ENCODE measurements at places on chromosomes 3 and 15.

DNA sequence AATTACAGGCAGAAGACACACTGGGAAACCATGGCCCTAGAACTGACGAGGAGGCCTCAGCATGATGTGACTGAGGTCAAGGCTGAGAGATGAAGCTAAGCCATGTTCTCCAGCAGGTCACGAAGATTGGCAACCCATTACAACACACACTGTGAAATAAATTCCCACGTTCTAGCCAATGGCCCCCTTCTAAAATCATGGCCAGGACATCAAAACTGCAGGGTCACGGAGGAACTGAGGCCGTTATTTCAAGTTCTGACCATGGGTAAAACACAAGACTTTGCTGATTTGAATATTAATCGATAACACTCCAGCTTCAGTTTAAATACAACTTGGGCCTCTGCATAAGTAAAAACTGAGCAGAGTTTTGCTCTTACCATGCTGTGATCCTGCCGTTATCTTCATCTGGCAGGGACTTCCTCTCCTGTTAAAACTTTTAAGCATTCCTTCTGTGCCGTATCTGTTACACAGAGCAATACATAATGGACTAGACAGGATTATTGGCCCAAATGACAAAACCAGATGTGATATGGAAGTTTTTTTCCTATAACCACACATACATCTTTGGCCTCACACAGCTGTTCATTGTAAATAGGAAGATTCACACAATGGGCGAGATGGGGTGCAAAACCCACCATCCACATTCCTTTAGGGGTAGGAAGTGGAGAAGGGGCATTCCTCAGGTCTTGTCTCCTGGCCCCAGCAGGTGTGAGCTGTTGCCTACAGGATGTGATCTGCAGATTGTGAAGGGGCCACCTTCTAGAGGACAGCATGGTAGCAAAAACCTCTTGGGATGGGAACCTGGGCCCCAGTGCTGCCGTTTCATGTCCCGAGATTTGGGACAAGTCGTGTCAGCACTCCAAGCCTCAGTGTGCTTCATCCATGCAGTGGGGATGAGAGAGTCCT lies 207.4 kb downstream of the OPA1 start:
- no peak for DNase-seq

- no peak for DNase-seq
Measured at GRCh38 chr15:46297766-46298165, 662.9 kb downstream of the SQOR start.

DNA sequence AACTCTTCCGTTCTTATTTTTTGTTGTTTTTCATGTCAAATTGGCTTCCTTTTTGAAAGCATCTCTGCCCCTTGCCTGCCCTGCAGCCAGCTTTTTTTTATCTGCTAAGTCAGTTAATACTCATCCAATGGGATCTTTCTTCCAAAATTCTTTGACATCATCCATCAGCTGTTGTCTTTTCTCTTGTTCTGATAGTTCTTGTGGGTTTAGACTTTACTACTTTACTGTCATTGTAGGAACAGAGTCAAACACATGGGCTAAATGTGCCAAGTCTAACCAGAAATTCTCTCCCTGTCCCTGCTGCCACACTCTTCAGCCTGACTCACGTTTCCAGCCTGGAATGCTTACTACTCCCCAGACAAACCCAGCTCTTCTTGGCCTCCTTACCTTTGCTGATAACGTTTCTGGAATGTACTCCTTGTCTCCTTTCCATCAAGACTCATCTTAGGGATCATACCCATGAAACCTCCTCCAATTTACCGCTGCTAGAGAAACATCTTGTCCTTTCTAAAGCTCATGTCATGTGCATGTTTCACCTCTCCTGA lies 10.7 kb upstream of the VPS8 start:
- no peak for DNase-seq

DNA sequence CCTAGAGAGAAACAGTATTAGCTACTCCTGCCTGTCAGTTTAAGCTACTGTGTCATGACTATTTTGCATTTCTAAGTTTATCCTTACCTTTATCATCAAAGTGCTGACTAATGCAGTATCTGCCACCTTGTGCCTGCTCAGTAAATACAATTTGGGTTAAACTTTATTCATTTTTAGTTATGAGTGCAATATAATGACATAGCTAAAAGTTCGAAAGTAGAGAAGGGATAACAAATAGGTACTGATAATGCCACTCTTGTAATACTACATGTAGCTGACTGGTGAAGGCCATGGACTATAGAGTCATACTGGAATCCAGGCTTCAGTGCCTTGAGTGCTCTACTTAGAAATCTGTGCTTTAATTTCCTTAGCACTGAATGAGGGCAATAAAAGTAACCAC lies 480.8 kb upstream of the TPRG1 start:
- DNase-seq, result no peak

DNA sequence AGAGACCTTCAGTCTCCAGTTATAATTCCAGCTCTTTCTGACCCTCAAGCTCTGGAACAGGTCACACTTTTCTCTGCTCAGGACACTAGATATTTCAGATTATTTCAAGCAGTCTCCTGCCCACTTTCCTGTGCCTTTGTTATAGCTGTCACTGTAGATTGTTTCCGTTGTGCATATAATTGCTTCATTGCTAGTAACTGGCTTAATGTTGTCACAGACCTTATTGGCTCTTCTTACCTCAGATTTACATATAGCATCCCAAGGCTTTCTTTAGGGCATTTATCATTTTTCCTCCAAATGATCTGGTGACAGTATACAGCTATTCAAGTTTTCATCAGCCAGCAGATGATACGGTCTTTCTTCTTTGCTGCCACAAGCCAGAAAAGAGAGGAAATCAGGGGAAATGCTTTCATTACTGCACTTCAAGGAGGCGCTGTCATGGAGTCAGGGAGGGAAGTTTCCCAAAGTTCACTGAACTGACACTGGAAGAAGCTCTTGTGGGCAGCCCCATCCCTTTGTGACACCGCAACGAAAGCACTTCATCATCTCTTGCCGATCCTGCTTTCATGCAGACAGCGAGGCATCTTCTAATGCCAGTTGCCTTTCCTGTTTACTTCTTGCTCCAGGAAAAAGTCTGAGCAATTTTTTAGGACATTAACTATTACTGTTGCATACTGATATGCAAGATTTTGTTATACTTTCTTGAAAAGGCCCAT lies 181.9 kb downstream of the CDIN1 start:
- DNase-seq, result no peak

DNA sequence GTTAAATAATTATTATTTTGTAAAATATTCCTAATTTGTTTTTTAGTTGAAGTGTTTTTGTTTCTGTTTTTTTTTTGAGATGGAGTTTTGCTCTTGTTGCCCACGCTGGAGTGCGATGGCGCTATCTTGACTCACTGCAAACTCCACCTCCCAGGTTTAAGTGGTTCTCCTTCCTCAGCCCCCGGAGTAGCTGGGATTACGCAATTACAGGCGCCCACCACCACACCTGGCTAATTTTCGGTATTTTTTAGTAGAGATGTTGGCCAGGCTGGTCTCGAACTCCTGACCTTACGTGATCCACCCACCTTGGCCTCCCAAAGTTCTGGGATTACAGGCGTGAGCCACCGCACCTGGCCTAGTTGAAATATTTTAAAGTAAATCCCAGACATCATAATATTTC lies 48.7 kb upstream of the GATM start:
- DNase-seq, result no peak

DNA sequence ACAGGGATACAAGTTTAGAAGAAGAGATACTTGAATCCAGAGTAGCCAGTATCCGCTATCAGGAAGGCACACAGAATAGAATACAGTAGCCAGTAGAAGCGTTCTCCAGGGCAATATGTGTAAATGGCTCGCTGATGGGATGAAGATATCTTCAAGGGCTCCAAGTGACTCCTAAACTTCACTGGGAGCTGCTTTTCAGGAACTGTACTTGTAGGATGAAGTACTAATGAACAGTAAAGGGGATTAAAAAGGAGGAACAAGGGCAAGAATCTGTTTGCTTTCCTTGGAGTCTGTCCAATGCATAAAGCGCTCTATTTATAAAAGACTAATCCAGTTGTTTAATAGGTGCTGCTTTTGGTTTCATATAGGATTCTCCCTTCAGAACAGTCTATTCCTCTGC lies 78.4 kb downstream of the THRB start:
- no peak for DNase-seq

All from GM19239 (cell line).